ENCODE measurements at places on chromosomes 2 and 18.

DNA sequence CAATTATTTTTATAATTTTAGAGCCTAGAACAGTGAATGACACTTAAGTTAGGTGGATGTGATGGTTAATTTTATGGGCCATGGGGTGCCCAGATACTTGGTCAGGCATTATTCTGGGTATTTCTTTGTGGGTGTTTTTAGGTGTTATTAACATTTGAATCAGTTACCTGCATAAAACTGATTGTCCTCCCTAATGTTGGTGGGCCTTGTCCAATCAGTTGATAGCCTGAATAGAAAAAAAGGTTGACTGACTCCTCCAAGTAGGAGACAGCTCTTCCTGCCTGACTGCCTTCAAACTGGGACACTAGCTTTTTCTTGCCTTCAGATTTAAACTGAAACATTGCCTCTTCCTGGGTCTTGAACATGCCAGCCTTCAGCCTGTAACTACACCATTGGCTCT lies 312.9 kb upstream of the FIGN start:
- no peak for DNase-seq

- no peak for DNase-seq
Observed at GRCh38 chr2:128812183-128812940, 493.7 kb upstream of the HS6ST1 start.

GRCh38 chr2:68487773-68488355 lies 20.5 kb downstream of the APLF start:
- DNase-seq, result no peak

- no peak for DNase-seq
Observed at GRCh38 chr2:47264143-47264542, 109.0 kb upstream of the STPG4 start.

DNA sequence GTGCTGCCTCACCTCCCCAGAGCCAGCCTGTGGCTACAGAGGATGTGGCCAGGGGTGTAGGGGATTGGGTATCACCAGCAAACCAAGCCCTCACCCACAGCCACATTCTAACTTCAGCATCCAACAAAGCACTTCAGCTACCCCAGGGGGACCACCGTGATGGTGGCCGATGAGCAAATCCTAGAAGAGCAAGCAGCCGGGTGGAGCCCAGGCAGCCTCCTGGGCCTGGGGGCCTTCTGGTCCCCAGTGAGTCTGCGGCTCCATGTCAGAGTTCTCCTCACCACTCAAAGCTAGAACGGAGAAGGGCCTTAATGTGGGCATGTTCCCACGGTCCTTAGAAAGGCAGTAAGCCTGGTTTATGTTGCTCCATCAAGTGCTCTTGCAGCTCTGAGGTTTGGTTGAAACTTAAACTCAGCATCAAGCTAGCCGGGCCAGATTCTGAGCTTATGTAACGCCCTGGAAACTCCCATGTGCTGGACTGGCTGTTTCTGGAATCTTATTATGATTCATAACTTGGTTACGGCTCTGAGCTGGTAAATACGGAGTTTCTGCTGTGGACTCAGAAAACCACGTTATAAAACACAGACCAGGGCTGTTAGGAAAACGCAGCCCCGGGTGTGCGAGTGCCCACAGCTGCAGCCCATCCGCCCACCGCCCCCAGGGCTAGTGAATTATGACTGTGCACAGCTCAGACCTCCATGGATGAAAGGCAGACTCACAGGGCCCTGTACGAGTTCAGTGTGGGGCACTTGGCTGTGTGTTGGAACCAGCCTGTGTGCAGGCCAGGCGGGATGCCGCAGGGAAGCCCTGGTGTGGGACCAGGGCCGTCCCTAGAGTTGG lies 99.8 kb downstream of the SEPTIN10 start:
- no peak for DNase-seq

DNA sequence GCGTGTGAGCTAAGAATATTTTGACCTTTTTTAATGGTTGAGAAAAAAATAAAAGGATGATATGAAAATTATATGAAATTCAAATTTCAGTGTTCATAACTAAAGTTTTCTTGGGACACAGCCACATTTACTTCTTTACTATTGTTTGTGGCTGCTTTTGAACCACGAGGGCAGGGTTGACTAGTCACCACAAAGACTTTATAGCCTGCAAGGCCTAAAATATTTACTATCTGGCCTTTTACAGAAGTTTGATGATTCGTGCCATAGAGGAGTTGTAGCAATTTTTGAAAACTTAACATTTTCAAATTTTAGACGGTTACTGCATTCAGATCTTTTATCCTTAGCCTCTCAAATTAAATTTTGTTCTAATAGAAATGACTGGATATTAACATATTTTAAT lies 69.9 kb downstream of the LIMS1 start:
- no peak for DNase-seq

GRCh38 chr2:191597186-191597751 lies 80.7 kb upstream of the NABP1 start:
- no peak for DNase-seq

GRCh38 chr18:24756385-24756784 lies 295.9 kb downstream of the HRH4 start:
- no peak for DNase-seq

DNA sequence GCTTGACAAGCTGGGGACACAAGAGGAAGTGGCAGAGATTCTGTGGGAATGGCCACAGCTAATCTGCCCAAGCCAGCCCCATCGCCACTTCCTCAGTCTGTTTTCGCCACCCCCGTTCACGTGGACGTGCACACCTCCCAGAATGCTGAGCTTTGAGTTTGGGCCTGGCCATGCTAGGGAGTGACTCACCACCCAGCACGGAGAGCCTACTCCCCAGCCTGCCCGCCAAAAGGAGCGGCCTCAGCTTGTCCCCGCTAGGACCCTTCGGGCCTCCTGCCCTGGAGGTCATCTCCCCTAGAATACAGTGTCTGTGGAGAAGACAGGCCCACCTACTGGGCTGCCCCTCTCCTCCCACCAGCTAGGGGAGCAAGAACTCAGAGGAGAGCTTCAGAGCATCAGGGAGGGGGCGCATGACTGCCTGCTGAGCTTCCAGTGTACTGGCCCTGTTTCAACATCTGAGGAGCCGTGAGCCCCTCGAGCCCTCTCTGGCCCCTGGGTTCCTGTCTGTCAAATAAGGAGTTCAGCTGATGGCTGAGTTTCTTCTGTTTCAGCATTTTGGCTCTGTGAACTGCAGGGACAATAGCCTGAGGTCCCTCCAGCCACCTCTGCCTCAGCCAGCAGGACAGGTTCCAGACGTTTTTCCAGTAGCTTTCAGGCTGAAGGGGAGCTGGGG lies 5.1 kb downstream of the SLC35F6 start:
- DNase-seq, result no peak

- DNase-seq, result peak; percentile 6
Observed at GRCh38 chr2:43576981-43577892, 18.6 kb downstream of the THADA start.

DNA sequence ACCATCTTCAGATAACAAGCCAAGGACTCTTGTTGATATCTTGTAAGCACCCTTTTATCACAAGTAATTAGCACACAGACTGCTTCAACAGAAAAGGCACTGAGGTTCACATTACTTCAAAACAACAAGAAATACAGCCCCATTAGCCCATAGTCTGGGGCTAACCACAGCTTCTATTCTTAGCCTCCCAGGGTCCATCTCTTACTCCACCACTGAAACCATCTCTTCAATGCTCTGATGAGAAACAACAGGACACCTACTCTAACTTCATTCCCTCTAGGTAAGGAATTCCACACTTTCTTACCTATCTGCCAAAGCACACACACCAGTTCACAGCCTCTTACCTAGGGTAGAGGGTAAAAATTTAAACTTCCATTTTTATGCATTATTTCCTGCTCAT lies 26.4 kb upstream of the CYTIP start:
- DNase-seq, result no peak

DNA sequence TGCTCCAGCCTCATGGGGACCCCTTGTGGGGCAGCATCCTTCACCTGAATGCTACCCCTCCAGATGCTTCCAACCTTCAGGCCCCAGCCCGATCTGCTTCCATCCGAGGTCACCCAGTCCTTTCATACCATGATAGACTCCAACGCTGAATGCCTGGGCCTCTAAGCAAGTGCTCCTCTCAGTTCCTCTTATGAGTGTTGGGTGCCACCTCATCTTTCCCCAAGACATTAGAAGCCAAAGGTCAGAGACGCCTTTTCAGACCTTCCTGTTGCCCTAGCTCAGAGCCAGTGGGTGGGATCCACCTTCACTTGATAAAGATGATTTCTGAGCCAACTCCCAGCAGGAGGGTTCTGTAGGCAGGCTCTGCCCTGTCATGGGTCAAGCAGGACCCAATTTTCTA lies 174.5 kb upstream of the MGAT5 start:
- DNase-seq, result no peak

DNA sequence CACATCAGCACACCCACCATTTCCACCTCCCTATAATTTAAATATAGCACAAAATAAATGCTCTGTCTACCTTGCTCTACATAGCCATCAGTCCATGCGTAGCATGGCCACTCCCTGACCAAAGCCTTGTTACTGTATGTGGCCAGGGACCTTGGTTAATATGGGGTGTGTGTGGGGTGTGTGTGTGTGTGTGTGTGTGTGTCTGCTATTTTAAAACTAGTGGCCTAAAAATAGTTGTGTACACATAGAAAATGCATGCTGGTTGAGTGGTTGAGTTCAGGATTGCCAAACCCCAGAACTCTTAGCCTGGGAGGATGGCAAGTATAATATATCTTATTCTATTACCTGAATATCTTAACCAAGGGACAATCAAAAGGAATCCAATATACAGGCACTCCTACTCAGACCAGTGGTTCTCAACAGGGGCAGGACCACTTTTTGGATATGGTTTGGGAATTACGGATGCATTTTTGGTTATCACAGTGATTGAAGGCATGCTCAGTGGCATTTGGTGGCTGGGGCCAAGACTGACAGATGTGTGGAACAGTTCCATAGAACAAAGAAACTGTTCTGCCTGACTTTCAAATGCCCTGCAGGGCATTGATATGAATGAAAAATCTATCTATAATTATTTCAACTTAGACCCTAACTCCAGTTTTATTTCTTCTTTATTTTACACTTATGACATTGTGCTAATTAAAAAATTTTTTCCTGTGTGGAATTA lies 72.3 kb upstream of the PSME4 start:
- no peak for DNase-seq

- DNase-seq, result no peak
Observed at GRCh38 chr18:22939649-22940048, 6.5 kb downstream of the RBBP8 start.

GRCh38 chr2:162153608-162154224 lies 1.7 kb upstream of the GCG start:
- peak; percentile 16 for DNase-seq

DNA sequence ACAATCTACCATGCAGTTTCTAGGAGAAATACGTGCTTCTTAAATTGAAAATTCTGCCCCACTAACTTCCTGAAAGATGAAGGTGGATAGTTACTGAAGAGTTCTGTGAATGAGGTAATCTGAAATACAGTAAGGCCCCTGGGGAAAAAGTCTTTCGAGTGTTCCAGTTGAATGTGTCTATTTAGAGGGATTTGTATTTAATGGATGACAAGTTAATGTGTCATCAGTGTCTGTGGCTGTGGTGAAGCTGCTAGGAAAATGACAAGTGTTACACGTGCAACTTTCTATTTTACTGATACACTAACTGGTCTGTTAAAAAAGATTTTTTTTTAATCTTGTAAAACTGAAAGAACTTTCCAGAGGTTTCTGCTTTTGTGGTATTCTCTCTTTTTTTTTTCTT lies 384.6 kb downstream of the STK39 start:
- DNase-seq, result no peak

DNA sequence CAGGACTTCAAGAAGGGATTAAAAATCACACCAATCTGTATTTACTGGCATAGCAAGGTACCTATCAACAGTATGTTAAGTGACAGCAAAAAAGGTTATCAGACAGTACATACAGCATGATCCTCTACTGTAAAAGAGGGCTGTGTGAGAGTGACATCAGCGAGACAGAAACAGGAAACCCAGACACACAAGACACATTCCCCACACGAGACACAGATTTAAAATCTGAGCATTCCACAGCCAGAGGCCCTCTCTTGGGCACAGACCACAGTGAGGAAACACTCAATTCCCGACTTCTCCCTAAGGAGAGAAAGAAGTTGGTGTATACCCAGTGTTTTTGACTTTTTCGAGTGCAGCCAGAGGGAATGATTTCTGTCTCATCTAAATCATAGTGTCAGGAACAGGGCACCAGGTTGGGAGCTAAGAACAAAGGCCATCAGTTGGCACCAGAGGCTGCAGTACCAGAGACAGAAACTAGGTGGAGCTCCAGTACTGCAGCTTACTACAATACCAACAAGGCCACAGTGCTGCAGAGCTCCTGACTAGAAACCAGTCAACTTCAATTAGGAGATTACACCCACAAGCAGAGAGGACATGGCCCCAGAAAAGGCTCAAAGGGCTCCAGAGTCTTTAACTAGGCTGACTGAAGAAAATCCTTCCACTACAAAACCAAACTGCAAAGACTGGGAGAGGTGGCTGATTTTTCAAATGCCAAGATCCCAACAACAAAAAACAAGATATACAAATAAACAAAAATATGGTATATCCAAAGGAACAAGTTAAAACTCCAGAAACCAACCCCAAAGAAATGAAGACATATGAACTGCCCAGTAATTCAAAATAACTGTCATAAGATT lies 41.0 kb downstream of the UNC50 start:
- peak; percentile 80 for DNase-seq

- DNase-seq, result peak; percentile 9
Observed at GRCh38 chr2:31886700-31887099, 124.1 kb downstream of the MEMO1 start.

DNA sequence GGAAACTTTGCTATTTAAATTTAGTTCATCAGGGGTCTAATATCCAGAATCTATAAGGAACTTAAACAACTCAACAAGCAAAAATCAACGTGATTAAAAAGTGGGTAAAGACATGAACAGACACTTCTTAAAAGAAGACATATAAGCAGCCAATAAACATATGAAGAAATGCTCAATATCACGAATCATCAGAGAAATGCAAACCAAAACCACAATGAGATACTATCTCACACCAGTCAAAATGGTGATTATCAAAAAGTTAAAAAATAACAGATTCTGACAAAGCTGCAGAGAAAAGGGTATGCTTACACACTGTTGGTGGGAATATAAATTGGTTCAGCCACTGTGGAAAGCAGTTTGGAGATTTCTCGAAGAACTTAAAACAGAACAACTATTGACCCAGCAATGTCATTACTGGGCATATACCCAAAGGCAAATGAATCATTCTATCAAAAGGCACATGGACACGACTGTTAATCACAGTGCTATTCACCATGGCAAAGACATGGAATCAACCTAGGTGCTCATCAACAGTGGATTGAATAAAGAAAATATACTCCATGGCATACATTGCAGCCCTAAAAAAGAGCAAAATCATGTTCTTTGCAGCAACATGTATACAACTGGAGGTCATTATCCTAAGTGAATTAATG lies 189.9 kb downstream of the SLC4A10 start:
- DNase-seq, result no peak

DNA sequence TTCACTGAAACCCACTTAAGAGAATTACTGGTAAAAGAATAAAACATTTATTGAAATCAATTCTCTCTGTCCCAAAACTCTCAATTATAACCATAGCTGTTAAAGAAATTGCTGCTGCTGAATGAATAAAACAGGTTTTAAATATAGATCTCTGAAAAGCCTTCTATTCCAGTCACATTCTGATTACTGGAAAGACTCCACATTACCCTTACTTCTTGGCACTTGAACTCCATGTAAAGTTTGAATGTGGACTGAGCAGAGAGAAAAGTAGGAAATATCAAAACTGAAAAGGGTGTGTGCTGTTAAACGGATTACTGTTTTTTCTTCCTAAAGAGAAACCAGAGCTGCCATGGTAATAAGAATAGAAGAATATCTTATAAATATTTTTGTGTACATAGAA lies 655.3 kb upstream of the SETBP1 start:
- DNase-seq, result no peak
